ENCODE measurements at places on chromosomes 2 and 18.

GRCh38 chr18:39724652-39725051 is 2159.1 kb upstream of the CELF4 start:
- DNase-seq: no peak

DNA sequence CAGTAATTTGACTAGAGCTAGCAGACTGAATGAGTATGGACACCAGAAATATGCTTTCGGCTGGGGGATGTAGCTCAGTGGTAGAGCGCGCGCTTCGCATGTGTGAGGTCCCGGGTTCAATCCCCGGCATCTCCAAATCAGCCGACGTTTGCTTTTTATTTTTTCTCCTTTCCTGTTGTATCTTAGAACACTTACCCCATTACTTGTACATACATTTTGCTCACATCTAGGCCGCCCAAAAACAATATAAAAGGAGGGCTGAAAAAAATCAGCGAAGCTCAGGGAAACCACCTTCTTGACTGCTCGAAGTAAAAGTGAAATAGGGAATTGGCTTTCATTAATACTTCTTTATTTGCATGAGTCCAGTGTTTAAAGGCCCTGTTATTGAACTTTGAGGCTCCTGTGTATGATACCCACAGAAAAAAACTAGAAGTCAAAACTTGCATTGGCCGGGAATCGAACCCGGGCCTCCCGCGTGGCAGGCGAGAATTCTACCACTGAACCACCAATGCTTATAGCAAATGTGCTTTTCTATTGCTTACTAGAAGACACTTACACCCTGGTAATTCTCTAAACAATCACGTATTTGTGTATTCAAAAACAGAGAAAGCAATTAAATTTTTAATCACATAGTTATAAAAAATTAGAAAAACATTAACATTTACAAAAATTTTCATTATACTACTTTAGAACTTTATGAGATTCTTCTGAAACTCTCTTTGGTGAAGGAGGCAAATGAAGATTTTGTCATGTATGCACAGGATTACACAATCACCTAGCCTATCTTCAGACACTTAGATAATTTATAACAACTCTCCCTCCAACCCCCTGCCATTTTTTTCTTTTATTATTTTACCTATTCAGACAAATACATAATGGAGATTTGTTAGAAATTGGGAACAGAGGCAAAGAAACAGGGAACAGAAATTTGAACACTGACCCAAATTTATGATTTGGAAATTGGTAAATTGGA is 35.2 kb upstream of the GPD2 start:
- DNase-seq: peak; percentile 80

DNA sequence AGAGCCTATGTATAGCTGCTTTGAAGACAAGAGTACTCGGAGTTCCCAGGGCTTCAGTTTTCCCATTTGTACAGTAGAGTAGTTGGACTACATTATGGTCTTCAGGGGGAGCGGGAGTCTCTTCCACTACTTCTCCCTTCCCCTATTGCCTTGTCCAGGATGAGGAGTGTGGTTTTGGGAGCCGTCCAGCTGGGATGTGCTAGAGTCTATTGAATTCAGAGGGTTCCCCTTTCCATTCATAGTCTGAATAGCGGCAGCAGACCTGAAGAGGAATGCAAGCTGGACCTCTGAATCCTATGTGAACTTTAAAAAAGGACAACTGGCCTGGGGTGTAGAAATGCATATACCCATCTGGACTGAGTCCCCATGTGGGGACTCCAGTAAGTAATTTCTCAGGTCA is 43.5 kb upstream of the EPG5 start:
- DNase-seq: no peak

- no peak for DNase-seq
These were observed 709.9 kb upstream of the PKDCC start for GRCh38 chr2:41337956-41338355.

DNA sequence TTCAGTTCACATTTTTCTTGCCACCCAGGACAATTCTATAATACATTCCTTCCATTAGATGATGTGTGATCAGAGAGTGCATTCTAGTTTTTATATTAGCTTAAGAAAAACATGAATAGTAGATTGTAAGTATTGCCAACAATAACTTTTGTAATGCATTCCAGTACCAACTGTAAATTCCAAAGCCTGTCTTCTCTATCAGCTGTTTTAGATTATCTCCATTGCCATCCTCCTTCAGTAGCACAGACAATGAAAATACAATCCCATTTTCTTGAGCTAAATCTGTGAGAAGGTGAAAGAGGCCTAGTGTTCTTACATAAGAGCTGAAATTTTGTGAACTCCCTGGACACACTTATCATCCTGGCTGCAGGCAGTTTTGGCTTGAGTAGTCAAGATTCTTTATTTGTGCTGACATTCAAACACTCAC is 103.9 kb downstream of the CCBE1 start:
- no peak for DNase-seq

DNA sequence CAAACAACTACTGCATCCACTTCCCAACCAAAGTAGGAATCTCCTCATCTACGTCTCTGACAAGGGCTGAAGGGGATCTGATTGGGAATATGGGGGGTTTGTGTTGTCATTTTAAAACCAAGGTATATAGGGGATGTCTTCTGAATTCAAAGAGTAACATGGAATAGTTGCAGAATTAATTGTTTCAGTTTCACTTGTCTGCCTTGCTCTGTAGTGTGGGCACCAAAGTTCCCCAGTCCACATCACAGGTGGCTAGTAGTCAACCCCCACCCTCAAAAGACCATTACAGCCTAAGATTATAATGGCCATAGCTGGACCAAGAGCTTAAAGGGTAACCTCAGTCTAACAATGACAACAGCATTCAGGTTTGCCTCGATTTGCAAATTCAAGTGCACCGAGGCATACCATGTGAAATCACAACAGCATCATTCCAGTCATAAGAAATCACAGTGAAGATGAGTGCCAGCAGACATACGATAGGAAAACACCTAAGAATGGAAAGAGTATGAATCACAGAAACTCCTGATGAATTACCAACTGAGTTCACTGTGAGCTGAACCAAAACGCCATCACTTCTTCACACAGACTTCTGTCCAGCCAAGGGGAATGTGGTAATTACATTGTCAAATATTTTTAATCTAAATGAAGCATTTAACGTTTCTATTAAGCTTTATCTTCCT is 52.4 kb downstream of the MYO5B start:
- no peak for DNase-seq

- no peak for DNase-seq
These were observed 1.7 kb downstream of the EVA1A start for GRCh38 chr2:75558786-75559679.

DNA sequence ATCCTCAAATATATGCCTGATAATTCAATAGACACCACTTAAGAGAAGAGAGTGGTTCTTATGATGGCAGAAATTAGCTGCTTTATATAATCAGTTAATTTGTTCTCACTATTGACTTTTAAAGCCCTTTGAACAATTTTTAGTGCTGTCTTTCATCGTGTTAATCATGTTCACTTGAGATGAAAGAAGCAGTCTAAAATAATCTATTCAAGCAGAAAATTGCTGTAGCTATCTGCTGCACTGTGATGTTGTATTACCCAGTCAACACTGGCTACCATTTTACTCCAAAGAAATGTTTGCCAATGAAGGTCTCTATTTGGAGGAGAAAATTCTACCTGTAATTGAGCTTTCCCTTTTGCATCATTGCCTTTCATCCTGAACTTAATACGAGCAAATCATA is 459.8 kb upstream of the FSIP2 start:
- peak; percentile 61 for DNase-seq

DNA sequence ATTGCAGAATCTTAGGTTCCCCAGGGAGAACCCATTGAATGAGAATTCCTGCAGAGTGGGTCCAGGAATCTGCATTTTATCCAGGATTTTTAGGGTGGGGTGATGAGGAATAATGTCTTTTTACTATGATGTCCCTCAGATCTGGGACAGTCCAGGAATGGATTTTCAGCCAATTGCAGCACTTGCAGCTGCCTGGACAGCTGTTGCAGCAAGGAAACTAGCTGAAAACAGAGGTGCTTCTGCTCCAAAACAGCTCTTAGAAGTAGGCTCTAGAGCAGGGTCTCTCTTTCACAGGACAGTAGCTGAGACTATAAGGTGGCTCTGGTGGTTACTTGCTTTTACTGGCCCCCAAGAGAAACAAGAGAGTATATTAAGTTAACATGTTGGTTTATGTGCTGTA is 9.1 kb downstream of the GLI2 start:
- no peak for DNase-seq

DNA sequence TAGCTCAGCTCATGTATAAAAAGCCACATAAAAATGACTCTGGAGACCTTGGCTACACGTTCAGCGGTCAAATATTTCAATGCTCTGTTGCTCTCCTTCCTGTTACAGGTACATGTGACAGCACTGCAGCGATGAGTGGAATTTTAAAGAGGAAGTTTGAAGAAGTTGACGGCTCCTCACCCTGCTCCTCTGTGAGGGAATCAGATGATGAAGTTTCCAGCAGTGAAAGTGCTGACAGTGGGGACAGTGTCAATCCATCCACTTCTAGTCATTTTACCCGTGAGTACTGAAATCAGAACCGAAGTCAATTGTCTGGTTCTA is 125.4 kb downstream of the CSRNP3 start:
- DNase-seq: no peak

GRCh38 chr18:8942021-8942908 is 160.2 kb upstream of the NDUFV2 start:
- no peak for DNase-seq

DNA sequence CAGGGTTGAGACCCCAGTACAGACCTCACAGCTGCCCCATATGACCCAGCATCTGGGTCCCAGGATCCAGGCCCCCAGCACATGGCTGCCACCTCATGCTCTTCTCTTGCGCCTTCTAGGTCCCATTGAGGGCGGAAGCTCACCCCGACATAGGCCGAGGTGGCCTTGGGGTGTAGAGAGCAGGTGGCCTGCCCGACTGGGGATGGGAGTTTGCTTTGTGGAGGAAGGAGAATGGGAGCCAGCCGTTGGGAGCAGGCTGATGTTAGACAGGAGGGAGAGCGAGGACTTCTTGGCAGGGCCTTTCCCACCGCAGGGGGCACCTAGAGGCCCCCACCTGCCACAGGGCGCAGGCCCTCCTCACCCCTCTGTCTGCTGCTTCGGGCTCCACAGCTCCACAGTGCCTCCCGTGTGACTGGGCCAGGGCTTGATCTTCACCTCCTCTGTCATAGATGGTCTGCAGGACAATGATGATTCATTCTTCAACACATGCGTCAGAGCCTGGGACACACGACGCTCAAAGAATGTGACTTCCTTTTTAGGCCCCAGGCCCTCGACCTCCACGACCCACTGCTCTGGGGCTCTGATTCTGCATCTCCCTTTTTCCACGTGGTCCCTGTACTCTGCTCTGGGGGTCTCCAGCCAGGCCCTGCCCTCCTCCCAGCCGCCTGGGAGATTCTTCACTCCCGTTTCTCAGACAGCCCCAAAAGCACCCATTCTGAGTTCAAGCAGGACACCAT is 86.6 kb upstream of the ODC1 start:
- DNase-seq: no peak

DNA sequence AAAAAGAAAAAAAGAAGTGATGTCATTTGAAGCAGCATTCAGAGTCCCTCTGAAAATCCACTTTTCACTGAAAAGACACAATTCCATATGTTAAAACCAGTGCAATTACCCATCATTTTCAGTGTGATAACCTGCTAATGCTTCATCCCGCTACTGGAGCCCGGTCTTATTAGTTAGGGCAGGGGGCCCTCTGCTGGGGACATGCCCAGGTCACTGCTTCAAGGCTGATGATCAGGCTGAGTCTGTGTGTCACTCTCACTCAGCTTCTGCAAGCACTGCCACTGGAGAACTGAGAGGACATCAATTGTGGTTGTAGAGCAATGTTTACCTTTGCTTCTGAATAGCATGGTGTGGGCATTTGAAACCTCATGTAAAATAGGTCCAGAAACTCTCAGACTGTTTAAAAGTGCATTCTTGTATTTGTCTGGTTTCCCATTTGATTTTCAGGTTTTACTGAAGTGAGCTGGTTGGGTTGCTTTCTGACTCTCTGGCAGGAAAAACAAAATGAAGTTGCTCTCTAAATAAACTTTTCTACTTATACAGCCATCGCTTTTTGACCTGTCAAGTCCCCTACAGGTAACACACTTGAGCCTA is 49.2 kb upstream of the NXPH2 start:
- peak; percentile 12 for DNase-seq

DNA sequence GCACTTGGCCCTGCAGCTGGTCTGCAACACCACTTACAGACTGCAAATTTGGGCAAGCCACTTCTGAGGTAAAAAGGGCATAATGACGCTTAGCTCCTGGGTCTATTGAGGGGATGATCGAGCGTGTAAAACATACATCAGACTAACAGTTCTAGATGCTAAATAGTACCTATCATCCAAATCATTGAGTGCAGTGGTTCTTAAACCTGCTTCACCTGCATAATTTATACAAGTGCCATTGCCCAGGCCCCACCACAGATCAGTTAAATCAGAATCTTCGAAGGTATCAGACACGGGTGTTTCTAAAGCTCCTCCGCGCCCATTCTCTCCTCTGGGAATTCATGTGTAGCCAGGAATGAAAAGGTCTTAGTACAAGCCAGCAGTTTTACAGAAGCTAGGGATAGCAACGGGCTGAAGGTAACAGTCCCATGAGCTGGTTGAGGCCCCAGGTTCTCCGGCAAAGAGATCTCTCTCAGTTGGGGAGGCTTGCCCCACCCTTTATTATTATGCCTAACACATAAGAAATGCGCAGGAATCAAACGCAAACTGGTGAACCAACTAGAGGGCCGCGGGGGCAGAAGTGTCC is 737 bp upstream of the RNF181 start:
- DNase-seq: no peak

DNA sequence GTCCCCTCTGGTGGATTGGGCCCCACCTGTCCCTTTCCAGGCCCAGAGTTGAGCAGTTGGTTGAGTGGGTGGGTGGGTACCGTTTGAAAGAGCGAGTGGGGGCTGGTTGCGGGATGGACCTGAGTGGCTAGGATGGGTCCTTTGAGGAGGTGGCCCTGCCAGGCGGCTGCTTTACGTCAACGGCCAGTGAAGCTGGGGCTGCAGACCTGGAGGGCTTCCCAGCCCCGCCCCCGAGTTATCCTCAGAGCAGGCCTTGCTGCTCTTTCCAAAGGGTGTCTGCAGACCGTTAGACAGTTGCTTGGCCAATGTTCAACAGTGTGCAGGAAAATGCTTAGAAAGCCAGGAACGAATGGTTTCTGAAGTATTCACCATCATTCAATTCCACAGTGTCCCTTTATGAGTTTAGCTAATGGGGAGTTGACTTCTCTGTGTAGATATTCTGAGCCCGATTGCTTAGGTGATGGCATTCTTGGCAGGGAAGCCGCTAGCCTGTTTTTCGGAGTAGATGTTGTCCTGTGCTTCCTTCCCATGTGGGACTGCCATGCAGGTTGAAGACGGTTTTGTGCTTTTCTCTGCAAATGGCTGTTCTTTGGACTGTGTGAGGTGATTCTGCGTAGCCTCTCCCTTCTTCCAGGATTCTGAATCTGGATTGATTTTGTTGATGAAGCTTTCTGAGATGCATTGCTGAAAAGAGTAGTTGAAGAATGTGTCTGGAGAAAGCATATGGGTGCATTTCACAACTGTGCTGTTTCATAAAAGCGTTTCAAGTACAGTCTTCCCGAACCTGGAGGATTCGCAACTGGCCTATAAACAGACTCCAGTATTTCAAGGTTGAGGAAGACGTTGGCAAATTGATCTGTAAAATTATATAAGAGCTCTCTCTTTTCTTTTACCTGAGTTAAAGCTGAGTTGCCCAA is 45.8 kb downstream of the LDLRAD4 start:
- no peak for DNase-seq
